ENCODE measurements at places on chromosomes 7 and 10.
A peak's percentile ranks its signal among the peaks of the same experiment; 100 is the strongest.

DNA sequence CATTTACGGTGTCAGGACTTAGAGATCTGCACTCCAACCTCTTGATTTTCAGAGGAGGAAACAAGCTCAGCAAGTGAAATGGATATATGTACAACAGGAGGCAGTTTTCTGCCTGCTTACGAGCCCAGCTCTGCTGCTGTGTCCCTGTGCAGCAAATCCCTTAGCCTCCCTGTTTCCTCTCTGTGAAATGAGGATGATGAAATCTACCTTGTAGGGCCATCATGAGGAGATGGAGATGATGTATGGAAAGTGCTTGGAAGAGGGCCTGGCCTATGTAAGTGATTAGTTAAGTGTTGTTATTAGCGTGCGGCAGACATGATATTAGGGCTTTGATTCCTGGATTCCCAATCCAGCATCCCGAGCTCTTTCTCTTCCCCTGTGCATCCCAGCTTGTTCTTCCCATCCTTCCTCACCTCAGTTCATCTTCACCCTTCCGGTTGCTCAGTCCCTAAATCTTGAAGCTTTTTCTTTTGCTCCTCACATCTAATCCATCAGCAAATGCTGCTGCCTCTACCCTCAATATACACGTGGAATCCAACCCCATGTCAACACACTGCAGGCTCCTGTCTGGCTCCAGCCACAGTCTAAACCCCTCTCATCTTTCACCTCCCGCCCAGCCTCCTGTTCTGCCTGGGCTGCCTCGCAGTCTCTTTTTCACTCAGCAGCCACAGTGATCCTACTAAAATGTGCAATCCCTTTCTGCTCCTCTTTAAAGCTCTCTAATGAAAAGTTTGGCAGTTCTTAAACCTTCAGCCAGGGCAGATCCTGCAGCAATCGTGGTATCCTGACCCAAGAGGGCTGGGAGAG lies 113.8 kb downstream of the MARCHF5 start:
- DNase-seq = no peak

- DNase-seq = no peak
These were observed 19.4 kb downstream of the KAZALD1 start for GRCh38 chr10:101080933-101081931.

GRCh38 chr7:47962262-47962661 lies 14.0 kb upstream of the PKD1L1 start:
- no peak for DNase-seq

- peak; percentile 95 for DNase-seq
These were observed 649.1 kb downstream of the TNS3 start for GRCh38 chr7:46932676-46933424.

DNA sequence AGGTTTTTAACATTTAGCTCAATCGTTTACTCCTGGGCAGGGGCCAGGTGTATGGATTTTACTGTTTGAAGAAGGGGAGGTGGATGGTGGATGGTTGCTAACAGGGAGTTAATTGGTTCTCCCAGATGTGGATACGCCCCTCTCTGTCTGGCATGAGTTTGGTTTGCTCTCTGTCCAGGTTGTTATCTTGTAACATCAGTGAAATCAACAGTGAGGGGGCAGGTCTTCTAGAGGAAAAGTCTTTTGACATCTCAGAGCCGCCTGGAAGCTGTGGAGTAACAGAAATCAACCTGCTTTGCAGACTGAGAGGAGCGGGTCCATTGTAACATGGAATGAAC lies 243.4 kb downstream of the MGMT start:
- no peak for DNase-seq

DNA sequence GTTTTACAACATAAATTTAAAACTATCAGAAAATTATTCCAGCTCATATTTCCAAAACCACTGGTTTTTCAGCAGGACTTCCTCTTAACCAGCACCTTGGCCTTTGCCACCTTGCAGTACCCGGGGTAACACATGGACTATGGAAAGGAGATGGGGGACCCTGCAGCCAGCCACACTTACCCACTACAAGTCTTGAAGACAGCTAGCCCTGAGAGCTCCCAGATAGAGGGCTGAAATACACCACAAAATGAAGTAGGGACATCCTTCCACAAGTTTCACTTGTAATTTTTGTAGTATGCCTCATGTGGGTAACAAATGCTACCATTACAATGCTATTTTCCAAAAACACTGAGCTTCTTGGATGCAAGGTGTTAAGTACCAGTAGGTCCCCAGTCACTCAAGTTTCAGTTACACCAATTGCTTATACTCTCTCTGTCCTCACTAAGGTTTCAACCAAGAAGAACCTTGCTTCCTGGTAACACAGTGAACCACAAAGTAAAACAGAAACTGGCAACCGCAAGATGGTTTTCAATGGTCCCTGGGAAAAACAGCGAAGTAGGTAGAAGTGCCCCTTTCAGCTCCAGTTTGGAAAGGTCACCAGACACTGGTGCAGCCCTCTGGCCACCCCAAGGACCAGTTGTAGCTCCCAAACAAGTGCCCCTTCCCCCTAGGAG lies 110.9 kb downstream of the SGMS1 start:
- no peak for DNase-seq

- DNase-seq = no peak
These were observed 550.7 kb upstream of the MGMT start for GRCh38 chr10:128916383-128916782.

DNA sequence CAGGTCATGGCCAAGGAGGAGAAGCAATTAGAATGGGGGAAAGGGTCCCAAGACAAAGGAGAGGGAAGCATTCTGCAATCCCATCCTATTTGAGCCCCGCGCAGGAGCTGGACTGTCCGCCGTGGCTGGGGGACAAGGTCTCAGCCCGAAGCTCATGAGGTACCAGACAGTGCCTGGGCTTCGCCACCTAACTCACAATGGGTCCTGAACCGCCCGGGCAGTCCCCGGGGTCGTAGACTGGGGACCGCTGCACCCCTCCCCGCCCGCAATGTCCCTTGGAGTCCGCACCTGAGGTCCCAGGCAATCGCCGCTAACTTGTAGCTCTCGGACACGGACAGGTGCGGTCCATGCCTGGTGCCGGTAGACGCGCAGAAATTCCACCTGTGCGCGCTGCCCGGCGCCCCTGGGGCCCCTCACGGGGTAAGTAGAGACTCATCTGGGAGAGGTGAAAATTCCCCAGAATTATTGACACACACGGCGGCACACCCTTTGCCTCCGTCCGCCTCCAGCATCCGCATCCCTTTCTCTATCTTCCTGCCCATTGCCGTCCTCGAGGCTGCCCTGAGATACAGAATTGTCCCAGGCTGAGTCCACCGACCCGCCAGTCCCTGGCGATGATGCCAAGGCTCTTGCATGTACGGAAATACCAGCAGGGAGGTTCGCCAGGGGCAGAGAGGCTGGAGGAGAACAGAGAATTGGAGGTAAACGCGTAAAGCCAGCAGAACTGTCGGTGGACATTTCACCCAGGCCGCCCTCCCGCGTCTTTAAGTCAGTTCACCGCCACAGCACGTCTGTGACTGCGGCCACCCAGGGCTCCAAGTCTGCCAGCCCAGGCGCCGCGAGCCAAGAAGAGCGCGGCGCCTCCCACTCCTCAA lies 1.8 kb downstream of the CHRM2 start:
- DNase-seq = no peak

DNA sequence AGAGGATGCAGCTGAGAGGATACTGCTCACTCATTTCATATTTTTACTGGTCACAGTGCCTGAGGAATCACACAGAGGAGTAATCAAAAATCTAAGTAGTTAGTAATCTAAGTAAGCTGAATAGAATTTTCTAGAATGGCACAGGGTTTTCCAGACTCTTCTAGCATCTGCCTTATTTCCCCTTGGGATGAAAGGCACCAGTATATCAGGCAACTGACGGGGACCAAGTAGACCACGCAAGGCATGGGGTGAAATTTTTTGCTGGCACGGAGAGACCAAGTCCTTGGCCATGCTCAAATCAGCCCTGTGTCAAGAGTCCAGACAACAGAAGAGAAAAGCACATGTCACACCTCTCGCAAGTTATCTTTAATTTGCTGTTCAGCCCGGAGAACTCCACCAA lies 14.2 kb downstream of the NCOA4 start:
- DNase-seq = no peak

- DNase-seq = no peak
These were observed 95.3 kb upstream of the GNAI1 start for GRCh38 chr7:80039251-80039884.

- no peak for DNase-seq
These were observed 14.2 kb downstream of the DNAJC9 start for GRCh38 chr10:73232887-73233286.

DNA sequence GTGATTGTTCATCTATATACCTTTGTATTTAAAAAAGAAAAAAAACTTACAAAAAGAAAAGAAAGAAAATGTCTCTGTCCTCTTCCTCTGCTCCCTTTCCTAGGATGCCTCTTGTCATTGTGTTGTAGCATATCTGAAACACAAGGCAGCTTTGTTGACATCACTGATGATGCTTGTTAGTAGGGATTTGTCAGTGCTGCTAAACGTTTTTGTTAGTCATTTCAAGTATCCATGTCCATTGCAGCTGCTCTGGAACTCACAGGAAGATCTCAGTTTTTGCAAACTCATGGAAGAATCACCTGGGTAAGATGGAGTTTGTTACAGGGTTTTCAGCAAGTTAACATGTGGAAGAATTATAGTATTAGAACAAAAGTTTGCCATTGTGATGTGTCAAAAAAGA lies 123.6 kb downstream of the CCSER2 start:
- DNase-seq = no peak

DNA sequence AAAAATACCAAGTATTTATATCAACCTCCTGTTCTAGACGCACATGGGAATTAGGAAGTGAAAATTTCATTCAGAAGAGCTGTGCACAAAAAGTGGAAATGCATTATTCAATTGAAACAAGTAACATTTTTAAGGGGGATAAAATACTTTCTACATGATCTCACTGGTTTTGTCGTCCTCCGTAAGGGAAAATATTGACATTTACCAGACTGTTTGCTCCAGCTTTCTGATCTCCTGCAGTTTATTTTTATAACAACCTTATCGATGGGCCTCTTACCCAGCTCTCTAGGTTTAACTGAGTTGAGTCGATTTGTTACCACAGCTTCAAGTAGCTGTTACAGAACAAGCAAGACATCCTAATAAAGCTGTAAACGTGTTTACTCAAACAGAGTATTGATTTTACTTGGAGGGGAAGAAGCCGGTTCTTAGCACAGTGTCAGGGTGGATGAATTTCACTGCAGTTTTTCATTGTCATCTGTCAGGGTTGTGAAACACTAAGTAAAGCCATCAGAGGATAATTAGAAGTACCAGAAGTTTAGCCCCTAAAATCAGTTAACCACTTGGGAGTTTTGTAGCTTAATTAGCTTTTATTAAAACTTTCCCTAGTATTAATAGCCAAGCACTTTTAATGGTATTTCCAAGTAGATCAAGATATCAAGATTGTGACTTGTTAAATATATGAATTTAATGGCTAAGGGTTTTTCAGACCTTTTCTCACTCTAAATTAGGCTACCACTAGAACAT lies 142.6 kb upstream of the KAT6B start:
- no peak for DNase-seq

DNA sequence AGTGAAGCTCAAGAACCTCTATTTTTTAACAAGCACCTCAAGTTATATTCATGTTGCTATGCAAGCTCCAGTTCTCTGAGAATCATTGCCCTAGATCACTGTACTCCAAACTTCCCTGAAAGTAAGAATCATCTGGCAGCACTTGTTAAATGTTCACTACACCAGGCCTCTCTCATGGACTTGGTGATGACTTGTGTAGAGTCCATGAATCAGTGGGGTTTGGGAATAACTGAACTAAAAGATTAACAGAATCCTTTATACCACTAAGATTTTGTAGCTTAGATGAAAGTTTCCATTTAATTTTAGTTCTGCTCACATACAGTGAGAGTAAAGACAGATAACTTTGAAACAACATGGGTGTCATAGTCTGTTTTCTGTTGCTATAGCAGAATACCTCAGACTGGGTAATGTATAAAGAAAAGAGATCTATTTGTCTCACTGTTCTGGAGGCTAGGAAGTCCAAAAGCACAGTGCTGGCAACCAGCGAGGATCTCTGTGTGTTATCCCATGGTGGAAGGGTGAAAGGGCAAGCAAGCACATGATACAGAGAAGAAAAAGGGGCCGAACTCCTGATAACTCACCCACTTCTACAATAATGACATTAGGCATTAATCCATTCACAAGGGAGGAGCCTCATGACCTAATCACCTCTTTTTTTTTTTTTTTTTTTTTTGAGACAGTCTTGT lies 27.9 kb upstream of the AOAH start:
- no peak for DNase-seq

DNA sequence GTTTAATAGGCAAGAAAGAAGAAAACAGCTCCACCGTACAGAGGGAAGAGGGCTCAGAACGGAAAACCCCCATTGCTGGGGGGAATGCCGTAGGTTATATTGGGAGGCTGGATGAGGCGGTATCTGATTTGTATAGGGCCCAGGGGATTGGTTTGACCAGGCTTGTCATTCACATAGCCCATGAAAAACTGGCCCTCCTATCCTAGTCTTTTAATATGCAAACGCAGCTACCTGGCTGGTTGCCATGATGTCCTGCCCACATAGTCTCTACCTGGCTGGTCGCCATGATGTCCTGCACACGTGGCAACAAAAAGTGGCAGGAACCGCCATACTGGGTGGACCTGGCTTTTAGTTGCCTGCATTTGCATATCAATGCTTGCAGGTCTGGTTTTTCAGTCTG lies 84.7 kb downstream of the AUTS2 start:
- DNase-seq = no peak

GRCh38 chr7:24199978-24200377 lies 84.0 kb upstream of the NPY start:
- no peak for DNase-seq

DNA sequence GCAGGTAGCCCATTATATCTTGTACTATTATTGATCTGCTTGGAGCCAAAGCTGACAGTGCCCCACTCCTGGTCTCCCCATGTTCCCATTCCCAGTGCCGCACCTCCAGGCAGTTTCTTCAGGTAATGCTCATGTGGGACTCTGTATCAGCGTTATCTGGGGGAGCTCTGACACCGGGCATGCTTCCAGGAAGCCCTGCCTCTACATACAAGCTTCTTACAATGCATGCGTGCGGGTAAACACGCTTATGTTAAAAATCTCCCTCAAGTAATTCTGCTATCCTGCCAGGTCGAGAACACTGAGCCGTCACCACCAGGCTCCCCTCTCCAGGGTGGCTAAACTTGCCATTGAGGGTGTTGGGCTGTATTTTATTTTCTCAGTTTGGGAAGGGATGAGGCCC lies 61.6 kb upstream of the LBX1 start:
- no peak for DNase-seq

- DNase-seq = no peak
These were observed 9.9 kb downstream of the BLVRA start for GRCh38 chr7:43768201-43768886.
